ENCODE measurements at places on chromosomes 11 and 22.

GRCh38 chr11:133832096-133832990 lies 13.0 kb downstream of the SPATA19 start:
- H3K27me3 ChIP-seq, result peaks cover 34% of the 10 kb centered on the region
- peaks cover 3% of the 10 kb centered on the region for H3K4me1 ChIP-seq
- no peak overlapping the region for H3K27ac ChIP-seq
- H3K36me3 ChIP-seq, result no peaks in the 10 kb centered on the region

DNA sequence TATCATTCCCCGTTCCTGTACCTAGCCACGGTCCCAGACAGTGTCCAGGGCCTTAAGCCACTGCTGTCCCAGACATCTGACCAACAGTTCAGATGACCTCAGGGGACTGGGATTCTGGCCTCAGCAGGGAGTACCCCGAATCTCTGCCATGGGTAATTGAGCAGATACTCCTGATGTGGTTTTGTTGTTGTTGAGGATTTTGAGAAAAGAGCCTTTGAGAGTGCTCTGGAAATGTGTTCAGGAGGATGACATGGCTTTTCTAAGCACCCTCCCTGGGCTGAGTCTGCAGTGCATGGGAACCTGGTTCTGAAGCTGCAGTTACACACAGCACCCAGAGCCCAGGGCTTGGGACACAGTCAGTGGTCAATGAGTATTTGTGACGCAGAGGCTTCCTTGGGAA lies 30.4 kb downstream of the ADAMTS15 start:
- H3K27ac ChIP-seq, result no peak overlapping the region
- DNase-seq, result no peak
- H3K4me1 ChIP-seq, result peaks cover 4% of the 10 kb centered on the region
- no peaks in the 10 kb centered on the region for H3K27me3 ChIP-seq
- no peaks in the 10 kb centered on the region for H3K36me3 ChIP-seq

GRCh38 chr11:35150454-35150853 lies 11.5 kb downstream of the CD44 start:
- no peak overlapping the region for H3K27ac ChIP-seq
- no peaks in the 10 kb centered on the region for H3K4me1 ChIP-seq
- DNase-seq, result no peak
- H3K4me3 ChIP-seq, result no peak overlapping the region
- H3K27me3 ChIP-seq, result peaks cover 17% of the 10 kb centered on the region

DNA sequence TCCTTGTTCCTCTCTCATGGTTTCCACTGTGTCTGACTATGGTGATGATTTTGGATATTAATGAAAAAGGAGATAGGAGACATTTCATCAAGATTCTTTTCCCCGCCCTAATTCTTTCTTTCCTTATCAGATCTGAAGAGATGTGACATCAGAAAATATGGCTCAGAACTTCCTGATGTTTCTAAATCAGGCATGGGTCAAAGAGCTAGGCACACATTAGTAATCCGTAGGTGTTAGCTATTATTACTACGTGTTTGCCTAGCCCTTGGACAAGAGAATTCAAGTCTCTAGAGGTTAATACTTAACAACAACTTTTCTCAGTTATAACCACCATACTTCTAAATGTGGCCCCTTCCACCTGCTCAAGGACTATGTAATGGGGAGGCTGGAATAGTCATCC lies 5.8 kb downstream of the JOSD1 start:
- peak overlapping the region; percentile 77 for H3K27ac ChIP-seq
- no peak overlapping the region for H3K4me3 ChIP-seq
- H3K4me1 ChIP-seq, result peaks cover 43% of the 10 kb centered on the region
- DNase-seq, result no peak
- peaks cover 20% of the 10 kb centered on the region for H3K36me3 ChIP-seq
- no peaks in the 10 kb centered on the region for H3K27me3 ChIP-seq

DNA sequence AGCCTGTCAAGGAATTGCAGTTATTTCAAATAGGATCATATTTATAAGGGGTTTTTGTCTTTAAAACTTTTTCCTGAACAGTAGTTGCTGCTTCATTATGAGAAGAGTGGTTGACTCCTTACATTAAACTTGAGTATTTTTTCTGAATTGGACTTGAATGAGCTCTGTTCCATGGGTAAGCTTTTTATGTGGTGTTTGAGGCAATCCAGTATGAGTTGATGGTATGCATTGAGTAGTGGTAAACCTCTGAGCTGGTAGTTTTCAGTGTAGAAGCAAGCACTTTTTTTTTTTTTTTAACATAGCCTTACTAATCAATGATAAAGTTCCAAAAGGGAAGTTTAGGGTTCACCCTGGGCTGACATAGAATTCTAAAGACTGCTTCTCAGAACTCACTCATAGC lies 3.4 kb downstream of the KMT2A start:
- H3K27me3 ChIP-seq, result no peaks in the 10 kb centered on the region
- peaks cover 57% of the 10 kb centered on the region for H3K4me1 ChIP-seq
- H3K4me3 ChIP-seq, result no peak overlapping the region

Data from mesothelial cell of epicardium (in vitro differentiated cells).